Activated naive CD8-positive, alpha-beta T cell treated with anti-CD3 and anti-CD28 coated beads, Interleukin-2, amount 50 U/mL, for 16 hours (primary cell): ENCODE measurements at places on chromosomes 4 and X.

DNA sequence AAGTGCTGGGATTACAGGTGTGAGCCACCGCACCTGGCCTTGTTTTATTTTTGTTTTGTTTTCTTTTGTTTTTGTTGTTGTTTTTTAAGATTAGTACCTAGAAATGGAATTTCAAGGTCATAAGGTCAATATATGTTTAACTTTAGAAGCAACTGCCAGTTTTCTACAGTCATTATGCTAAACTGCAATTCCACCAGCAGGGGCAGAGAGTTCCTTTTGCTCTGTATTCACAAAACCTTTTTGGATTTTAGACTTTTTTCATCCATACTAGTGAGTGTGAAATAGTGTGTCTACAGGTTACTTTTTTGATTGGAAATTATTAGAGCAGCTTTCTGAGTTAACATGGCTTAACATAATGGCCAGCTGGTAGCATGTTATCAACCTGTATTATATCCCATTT is 580.6 kb downstream of the TRIML1 start:
- no peak for DNase-seq

- DNase-seq: no peak
Measured at GRCh38 chr4:38957261-38957815, 74.9 kb downstream of the TMEM156 start.

DNA sequence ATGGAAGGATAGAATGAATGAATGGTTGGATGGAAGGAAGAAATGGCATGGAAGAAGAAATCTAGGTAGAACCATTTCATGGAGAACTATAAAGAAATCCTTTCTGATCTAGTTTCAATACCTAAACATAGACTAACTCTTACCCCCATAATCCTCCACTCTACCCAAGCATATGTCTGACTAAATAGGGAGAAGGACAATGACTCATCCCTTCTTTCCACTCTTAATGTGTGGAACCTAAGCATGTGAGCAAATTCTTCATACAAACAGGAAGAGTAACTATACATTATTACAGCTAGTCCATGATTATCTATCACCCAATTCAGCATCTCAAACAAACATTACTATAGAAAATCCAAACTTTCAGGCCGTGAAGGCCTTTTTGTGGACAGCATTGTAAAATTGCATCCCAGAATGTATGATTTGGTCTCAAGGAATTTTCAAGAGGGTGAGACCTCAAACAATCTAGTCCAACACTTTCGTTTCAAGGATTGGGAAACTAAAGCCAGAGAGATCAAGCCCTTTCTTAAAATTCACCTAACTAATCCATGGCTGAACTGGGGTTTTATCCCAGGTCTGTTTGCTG is 11.2 kb downstream of the C1QTNF7 start:
- no peak for DNase-seq

DNA sequence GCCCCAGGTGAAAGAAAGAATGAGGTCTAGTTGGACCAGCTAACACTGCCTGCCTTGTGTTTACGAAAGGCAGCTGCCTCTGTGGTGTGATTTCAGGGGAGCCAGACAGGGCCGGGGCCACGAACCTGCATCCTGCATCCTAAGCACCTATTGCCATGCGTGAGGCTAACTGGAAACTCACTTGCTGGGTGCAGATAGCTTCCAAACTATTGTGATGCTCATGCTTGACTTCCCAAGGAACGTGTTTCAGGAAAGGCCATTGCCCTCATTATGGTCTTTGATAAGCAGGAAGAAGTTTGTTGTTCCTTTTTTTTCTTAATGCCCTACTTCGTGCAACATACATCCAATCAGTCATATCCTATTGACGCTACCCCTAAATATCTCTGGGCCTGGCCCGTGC is 2.3 kb upstream of the IRF2 start:
- DNase-seq: no peak

DNA sequence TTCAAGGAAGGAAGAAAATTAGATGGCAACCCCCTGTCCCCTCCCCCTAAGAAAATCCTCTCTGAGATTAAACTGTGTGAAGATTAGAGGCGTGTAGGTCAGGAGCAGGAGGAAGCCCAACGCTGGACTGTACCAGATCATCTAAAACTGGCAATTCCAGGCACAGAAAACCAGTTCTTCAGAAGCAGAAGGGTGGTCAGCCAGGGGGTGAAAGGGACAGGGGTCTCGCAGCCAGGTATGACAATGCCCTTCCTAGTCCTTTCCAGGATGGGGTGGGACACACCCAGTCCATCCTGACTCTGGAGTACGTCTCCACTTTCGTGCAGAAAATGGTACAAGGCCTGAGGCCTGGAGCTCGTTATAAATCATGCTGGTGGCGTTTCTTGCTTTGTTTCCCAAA is 3.3 kb upstream of the RHOH start:
- DNase-seq: no peak

DNA sequence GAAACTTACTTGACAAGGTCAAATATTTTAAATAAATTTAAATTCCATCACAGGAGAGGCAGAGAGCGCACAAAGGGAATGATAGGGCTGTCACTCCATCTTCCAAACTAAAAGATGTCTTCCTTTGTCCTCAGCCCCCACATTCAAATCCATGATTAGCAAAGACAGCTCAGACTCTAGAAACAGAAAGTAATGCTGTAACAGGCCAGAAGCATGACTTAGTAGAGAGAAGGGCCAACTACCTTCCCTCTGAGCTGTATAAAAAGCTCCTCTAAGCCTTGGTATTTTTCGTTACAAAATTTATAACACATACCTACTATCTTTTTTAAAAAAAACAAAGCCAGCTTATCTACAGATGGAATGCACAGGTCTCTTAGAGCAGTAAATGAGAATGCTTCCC is 207.4 kb downstream of the MAPK10 start:
- DNase-seq: no peak

GRCh38 chrX:51931566-51932150 is 38.2 kb downstream of the MAGED1 start:
- DNase-seq: no peak

DNA sequence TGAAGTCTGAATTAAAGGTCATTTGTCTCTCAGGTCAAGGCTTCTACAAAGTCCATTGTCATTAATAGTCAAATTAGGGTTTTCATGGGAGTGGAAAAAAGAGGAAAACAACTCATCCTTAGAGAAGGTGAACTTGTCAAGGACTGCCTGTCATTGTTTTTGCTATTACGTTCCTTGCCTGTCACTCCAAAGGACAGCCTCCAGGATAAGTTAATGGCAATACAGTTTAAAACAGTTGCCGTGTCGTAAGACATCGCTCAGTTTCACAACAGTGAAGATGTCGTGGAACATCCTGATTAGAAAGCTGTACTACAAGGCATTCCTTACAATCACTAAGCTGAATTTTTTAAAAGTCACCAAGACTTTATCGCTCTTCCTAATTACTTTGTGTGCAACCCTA is 466.8 kb upstream of the SMIM31 start:
- DNase-seq: no peak
